ENCODE measurements at places on chromosomes 4 and X.

DNA sequence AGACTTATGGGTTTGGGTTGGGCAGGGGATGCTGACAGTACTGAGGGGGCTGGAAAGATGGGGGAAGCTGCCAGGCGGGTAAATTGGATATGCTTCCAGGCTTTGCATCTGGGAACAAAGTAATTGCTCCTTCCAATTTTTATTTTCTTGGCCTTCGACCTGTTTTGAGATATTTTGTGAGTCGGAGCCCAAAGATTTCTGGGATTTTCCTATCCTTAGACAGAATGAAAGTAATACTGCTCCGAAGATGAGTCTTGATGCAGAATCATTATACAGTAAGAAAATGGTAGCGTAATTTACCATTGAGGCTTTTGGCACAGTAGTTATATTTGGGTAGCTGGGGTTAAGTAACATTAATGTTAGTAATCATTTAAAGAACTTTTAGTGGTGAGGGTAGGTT lies 1.4 kb downstream of the SMARCA5 start:
- no peak for DNase-seq

DNA sequence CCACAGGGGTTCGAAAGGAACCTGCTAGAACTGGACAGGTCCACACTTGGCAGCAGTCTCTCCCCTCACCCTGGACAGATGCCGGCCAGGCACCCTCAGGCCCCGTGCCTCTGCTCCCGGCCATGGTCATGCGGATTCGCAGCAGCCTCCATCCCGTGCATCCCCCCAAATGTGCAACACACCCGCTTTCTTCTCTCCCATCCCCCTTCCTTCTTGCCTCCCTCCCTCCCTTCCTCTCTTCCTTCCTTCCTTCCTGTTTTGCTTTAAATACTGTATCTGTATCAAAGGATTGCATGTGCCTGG lies 35.0 kb upstream of the HMX1 start:
- no peak for DNase-seq

GRCh38 chr4:166987026-166987425 lies 247.3 kb downstream of the SPOCK3 start:
- DNase-seq, result no peak

- no peak for DNase-seq
These were observed 136.8 kb downstream of the C4orf33 start for GRCh38 chr4:129232589-129233337.

- peak; percentile 64 for DNase-seq
These were observed 29.5 kb downstream of the TAPT1 start for GRCh38 chr4:16196482-16197393.

- no peak for DNase-seq
These were observed 38.1 kb upstream of the IRAK1 start for GRCh38 chrX:154057791-154058190.

All from HCEC 1CT (cell line).